Activated CD4-positive, alpha-beta T cell treated with anti-CD3 and anti-CD28 coated beads for 24 hours (primary cell): ENCODE measurements at places on chromosomes 16 and 17.

- peak; percentile 23 for DNase-seq
Observed at GRCh38 chr16:1723450-1724147, 17.6 kb downstream of the MAPK8IP3 start.

DNA sequence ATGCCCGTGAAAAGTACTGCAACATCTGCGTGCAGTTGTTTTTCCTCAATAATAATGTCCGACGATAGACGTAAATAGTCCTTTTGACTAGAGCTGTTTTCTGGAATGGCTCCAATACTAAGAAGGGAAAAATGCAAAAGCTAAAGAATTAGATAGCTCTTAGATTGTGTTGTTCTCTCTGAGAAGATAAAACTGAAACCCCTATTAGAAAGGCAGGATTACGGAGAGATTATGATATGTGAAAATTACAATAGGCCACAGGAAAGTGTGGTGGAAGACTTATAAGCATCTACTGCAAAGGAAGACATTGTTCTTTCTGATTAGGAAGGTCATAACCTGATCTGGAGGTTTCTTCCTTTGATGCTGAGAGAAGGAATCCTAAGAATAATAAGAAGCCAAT, 33.5 kb upstream of the KCNJ16 start:
- no peak for DNase-seq

GRCh38 chr17:57817299-57817698, 32.5 kb downstream of the MRPS23 start:
- no peak for DNase-seq

DNA sequence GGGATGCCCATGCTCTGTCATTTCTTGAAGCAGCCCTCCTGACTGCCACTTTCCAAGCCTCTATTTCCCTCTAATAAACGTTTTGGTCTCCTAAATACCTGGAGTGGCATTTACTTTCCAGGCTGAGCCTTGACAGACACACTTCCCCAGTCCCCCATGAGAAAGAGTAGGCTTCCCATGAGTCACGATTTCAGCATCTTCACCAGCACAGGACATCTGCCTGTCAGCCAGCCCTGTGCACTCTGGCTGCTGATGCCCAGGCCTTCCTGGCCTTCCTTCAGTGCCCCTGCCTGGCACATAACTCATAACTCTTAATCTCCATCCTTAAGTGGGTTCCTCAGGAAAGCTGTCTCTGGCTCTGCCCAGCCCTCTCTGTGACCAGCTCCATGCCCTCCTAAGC, 30.8 kb upstream of the GAS7 start:
- DNase-seq: no peak

DNA sequence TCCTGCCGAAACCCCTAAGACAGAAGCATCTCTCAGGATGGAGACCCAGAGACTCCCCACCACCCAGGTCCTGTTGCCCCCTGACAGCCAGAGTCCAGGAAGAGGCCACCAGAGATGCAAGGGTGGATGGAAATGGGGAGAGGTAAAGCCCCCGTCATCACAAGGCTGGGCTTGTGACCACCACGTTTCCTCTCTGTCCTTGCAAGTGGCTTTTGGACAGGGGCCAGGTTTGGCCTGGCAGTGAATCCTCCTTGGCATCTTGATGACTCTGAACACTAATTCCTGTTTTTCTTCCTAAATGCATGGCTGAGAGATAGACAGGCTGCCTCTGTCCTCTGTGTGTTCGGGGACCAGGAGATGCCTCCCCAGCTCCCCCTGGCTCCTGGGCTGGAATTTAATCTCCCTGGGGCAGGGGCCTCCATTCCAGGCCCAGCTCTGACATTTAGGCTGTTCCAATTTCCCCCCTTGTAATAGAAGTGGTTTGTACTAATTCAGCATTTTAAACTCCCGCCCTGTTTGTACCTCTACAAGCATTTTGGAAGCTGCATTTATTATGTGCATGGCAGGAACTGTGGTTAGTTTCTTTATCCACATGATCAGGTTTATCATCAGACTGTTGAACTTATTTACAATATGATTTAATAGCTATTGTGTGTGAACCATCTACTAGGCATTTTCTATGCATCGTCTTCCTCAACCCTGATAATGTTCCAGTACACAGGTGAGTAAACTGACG, 116.1 kb upstream of the IRX6 start:
- DNase-seq: no peak

- no peak for DNase-seq
Observed at GRCh38 chr16:81448154-81449131, 3.8 kb downstream of the CMIP start.

GRCh38 chr16:47236716-47237115, 93.0 kb upstream of the NETO2 start:
- DNase-seq: no peak

GRCh38 chr17:67374329-67375053, 2.6 kb upstream of the PITPNC1 start:
- DNase-seq: peak; percentile 82

DNA sequence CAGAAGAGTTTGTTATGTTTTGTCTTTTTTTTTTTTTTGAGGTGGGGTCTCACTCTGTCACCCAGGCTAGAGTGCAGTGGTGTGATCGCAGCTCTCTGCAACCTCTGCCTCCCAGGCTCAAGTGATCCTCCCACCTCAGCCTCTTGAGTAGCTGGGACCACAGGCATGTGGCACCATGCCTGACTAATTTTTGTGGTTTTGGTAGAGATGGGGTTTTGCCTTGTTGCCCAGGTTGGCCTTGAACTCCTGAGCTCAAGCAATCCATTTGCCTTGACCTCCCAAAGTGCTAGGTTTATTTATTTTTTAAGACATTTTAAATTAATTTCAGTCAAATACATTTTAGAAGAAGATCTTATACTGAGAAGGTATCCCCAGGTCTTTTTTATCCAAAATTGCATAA, 366.7 kb downstream of the KCNJ2 start:
- DNase-seq: no peak

DNA sequence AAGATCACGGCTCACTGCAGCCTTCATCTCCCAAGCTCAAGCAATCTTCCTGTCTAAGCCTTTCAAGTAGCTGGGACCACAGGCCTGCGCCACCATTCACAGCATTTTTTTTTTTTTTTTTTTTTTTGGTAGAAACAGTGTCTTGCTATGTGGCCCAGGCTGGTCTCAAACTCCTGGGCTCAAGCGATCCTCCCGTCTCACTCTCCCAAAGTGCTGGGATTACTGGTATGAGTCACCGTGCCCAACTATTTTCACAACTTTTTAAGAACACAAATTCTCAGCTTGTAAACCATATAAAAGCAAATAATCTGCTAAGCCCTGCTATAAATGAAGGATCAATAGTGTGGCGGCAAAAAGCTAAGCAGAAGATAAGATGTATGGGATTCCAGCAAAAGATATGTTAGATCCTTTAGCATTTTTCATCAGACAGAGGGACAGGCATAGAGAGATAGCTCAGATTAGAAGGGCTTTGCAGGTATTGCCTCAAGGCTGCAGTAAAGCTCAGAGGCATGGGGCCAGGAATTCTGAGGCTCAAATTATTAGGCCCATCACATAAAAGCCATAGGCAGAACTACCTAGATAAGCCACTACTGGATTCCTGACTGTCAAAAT, 55.1 kb downstream of the EMP2 start:
- DNase-seq: no peak

DNA sequence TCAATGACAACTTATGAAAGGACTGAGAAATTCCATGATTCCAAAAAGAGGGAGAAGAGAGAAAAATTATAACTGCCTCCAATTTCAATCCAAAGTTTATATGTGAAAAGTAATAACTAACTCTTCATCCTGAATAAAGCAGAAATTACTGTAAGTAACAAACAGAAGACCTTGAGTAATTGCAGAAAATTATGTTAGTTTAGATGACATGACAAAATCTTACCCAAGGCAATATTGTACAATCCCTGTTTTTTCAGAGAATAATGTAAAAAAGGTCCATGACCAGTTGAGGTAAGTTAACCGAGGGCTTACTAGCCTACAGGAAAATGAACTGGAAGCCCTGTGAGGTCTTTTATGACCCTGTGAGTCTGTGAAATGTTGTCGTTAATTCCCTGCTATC, 949.5 kb upstream of the SOX9 start:
- no peak for DNase-seq

DNA sequence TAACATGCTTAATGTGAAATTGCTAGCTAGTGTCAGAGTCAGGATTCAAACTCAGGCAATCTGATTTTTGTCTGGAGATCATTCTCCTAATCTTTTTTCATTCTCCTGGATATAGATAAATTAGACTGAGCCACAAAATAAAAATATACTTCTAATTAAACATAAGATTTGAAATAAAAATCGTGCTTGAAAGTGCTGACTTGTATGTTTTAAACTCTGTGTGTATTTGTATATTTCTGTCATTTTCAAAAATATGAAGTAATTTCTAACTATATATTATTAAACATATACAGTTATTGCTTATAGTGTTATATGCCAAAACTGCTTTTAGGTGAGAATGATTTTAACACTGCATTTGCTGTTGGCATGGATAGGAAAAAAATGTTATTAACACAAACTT, 239.4 kb downstream of the KCNJ2 start:
- no peak for DNase-seq

GRCh38 chr16:20880867-20881502, 19.2 kb downstream of the DCUN1D3 start:
- no peak for DNase-seq

GRCh38 chr16:48602356-48603014, 7.5 kb downstream of the N4BP1 start:
- no peak for DNase-seq

DNA sequence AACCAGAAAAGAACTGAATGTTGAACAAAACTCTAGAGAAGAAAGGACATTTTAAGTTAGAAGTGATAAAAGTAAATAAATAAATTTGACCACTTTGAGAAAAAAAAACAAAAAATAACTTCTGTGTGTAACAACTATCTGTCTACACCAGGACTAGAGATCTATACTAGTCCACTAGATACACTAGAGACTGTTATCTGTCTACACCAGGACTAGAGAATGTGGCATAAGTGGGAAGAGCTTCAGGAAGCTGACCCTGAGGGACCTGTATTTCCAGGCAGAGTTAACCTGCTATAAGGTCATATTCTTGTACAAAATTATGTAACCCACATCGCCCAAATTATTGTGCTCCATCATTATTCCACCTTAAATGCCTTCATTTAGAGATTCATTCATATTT, 160.8 kb downstream of the SKAP1 start:
- no peak for DNase-seq

DNA sequence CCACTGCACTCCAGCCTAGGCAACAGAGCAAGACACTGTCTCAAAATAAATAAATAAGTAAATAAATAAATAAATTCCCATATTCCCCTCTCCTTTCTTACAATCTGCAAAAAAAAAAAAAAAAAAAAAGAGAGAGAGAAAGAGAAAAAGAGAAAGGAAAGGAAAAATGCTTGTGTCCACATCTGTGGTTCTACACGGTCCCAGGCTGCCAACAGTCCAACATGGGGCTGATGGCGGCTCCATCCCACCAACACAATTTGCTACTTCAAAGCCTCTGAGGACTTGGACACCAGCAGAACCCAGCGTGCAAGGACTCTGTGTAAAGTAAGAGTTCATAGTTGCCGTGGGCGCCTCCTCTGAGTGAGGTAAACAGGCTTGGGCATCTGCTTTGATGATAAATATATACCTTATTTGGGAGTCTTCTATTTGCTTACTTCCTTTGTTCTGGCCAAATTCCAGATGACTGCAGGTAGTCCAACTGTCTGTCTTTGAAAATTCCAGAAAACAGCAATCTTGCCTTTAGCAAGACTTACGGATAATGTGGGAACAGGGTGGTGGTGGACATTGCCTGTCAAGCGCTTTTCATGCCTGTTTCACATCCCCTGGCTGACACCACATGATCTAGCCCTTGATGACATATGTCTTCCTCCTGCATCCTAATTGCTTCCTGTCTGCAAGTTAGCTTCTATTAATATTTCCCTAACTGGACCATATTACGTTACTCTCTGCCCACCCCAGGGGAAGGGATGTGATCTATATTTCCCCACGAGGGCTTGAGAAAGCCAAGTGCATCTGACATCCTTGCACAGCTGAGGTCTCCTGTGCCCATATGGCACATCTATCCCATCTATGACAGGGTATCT, 10.1 kb downstream of the LITAF start:
- no peak for DNase-seq

DNA sequence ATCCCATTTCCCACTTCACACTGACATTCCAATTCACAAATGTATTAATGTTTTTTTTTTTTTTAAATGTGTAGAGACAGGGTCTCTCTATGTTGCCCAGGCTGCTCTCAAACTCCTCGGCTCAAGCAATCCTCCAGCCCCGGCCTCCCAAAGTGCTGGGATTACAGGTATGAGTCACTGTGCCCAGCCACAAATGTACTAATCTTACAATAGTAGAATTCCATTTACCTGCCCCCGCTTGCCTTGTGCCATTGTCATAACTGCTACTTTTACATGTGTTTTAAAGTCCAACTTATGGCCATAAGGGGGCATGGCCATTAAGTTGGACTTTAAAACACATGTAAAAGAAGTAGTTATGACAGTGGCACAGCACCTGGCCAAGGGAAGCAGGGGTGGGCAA, 4.6 kb downstream of the MMP28 start:
- no peak for DNase-seq

DNA sequence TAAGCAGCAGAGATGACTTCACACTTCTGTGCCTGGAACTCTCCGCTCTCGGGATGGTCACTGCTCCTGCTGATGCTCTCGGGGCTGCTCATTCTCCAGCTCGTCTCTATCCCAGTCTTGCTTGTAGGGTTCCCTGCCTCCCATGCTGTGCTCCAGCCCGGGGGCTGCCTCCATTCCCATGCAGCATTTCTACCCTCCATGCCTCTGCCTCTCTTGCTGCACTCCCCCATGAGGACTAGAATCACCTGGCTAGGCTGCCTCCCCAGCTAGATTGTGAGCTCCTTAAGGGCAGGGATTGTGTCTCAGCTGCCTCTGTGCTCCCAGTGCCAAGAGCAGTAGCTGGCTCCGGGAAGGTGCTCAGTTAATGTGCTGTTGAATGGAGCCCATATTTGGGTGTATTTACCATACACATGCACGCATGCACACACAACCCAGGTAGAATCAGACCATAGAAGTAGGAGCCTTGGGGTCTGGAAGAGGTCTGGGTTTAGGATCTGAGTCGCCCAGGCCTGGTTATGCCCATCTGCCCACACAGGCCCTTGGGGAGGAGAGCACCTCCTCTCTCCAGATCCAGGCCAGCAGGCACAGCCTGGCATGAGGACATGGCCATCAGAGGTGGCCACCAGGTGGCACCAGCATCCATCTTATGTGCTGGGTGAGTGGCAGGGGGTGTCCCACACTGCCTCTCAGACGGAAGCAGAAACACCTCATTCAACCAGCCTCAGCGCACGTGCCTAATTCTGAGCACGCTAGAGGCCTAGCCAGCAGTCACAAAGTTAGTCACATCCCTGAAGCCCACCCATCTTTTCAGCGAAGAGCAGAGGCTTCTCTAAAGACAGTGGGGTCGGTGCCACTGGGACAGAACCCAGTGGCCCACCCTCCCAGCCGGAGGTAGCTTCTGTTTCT, 9.3 kb downstream of the GIT1 start:
- DNase-seq: peak; percentile 85

- no peak for DNase-seq
Observed at GRCh38 chr17:27217631-27218030, 76.3 kb upstream of the WSB1 start.
